ENCODE measurements at places on chromosomes 4 and X. TPM values are rescaled to one million over a fixed set of nuclear protein-coding genes. Genes with fewer than 3 reads are reported as not detected.

DNA sequence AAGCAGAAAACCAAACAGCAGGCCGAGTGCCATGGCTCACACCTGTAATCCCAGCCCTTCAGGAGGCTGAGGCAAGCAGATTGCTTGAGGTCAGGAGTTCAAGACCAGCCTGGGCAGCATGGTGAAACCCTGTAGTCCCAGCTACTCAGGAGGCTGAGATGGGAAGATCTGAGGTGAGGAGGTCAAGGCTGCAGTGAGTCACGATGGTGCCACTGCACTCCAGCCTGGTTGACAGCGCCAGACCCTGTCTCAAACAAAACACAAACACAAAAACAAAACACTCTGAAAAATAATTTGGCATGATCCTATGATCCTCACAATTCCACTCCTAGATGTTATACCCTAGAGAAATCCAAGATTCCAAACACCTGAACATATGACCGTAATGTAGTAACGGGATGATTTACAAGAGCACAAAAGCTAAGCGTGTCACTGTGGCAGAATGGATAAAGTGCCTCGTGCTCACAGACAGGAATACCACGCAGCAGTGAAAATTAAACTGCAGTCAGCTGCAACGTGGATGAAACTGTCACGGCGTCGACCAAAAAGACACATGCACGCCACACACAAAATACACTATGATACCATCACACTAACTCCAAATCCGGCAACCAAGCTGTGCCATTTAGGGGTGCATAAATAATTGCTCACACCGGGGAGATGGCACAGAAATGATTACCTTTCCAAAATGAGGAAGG, 1.7 kb downstream of the NELFA start:
- H3K4me1 ChIP-seq = peaks cover 13% of the 10 kb centered on the region
- H3K4me3 ChIP-seq = peak overlapping the region; percentile 55
- no peaks in the 10 kb centered on the region for H3K27me3 ChIP-seq

GRCh38 chrX:42530027-42530426, 247.9 kb downstream of the PPP1R2C start:
- no peak for DNase-seq
- H3K36me3 ChIP-seq = no peaks in the 10 kb centered on the region
- H3K27me3 ChIP-seq = no peaks in the 10 kb centered on the region
- H3K4me3 ChIP-seq = no peak overlapping the region

- H3K27me3 ChIP-seq = no peaks in the 10 kb centered on the region
- H3K4me3 ChIP-seq = no peak overlapping the region
- peaks cover 6% of the 10 kb centered on the region for H3K4me1 ChIP-seq
- H3K27ac ChIP-seq = no peak overlapping the region
- no peak for DNase-seq
These were observed 76.7 kb downstream of the FNIP2 start for GRCh38 chr4:158845311-158846041.

DNA sequence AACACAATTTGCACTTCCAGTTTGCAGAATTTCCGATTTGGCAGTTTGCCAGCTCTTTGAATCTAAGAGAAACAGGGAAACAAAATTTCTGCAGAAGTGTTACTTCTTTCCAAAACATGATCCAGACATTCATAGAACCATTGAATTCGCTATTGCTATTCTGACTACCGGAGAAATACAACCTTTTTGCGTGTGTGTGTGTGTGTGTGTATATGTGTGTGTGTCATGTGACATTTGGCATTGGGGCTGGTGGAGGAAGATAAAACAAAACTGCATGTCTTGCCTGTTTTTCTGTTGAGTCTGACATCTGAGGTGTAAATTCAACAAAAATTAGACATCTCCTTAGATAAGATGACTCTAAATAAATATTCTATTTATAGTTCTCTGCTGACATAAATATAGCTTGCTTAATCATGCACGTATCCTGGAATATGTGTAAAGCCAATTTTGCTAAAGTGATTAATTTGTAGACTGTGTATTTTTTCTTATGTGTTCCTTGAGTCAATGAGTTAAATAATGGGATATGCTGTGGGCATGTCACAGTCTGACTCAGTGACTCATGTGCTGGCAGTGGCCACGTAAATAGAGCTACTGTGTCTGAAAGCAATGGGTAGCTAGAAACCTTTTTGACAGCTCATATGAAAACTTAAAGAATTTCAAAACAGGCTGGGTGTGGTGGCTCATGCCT, 98.9 kb downstream of the HPGD start:
- no peaks in the 10 kb centered on the region for H3K4me1 ChIP-seq
- no peaks in the 10 kb centered on the region for H3K36me3 ChIP-seq
- H3K4me3 ChIP-seq = no peak overlapping the region
- DNase-seq = no peak
- peak overlapping the region; percentile 18 for H3K27ac ChIP-seq

DNA sequence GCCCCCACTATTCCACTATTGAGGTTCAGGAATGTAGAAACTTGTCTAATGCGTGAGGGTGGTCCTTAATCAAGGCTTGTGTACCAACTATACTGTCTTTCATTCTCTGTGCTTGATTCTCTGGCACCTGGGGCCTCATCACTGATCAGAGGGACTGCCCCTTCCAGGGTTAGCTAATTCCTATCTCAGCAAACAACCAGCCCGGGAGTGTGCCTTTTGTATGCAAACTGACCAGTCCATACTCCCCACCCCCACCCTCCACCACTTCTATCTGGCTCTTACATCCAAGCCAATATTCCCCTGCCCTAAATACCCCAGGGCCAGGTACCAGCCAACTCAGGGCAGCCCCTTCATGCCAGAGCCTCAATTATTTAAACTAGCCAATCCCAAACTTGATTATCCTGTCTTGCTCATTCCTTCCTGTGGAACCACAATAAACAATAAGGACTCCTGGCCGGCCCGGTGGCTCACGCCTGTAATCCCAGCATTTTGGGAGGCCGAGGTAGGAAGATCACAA, 59.3 kb downstream of the FTHL17 start:
- no peaks in the 10 kb centered on the region for H3K4me1 ChIP-seq
- no peak overlapping the region for H3K4me3 ChIP-seq
- H3K36me3 ChIP-seq = no peaks in the 10 kb centered on the region
- H3K27me3 ChIP-seq = no peaks in the 10 kb centered on the region

DNA sequence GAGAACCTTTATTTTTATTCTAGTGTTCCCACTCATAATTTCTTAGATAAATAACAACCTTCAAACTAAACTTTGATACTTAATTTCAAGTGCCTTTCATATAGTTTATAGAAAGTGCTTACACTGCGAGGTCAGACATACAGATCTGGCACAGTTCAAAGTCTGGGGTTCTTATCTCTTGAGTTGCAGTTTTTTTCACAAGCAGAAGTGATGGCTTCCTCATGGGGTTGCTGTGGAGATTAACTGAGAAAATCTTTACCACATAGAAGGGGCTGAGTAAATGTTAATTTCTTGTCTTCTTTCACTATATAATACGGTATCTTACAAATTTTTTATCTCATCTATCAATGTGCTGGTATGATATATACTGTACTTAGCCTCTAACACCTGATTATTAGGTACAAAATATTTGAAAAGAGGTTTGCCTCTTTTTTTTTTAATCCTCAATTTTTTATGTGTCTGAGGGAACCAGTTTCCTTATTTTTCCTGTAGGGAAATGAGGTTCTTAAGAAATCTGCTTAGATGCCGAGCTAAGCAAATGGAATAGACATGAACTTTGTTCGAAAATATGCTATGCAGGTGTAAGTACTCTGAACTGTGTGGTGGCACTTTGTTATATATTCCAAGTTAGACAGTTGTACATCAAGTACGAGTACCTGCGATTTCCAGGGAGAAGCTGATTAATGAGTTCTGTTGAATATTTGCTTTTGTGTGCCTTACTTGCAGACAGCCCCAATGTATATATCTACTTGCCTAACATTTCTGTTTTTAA, 3.3 kb downstream of the ING2 start:
- no peak overlapping the region for H3K27ac ChIP-seq
- H3K4me3 ChIP-seq = no peak overlapping the region
- peaks cover 2% of the 10 kb centered on the region for H3K36me3 ChIP-seq

DNA sequence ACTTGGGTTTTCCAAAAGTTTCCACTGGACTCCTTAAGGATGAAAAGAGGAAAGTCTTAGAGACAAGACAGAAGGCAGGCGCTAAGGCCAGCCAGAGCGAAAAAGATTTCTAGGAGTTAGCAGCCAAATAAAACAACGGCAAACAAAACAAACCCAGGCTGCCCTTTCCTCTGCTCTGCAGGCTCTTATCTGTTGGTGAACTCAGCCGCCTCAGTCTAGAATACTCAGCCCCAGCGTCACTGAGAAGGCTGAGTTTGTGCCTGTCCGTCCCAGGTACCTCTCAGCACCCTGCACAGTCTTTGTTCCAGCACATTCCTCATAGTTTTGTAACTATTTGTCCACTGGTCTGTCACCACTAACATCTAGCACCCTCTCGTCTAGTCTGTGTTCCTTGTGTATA, 75.6 kb upstream of the FAM9C start:
- H3K4me1 ChIP-seq = no peaks in the 10 kb centered on the region
- DNase-seq = no peak

DNA sequence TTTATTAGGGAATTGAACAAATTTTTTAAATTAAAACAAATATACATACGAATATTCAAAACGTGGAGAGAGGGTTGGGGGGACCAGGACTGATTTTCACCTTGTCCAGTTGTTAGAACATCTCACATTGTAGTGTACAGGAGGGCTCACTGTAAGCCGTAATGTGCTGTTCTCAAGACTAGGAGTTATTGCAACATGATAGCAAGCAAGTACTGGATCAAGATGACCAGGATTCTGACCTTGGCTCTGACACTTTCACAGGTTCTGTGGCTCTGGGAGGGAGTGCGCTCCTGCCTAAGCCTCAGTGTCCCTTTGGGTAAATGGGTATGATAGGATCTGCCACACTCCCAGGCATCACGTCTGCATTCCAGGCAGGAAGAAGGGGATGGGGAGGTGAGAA, 59.0 kb downstream of the SORCS2 start:
- no peaks in the 10 kb centered on the region for H3K4me1 ChIP-seq
- no peak overlapping the region for H3K4me3 ChIP-seq
- no peak overlapping the region for H3K27ac ChIP-seq
- DNase-seq = no peak

DNA sequence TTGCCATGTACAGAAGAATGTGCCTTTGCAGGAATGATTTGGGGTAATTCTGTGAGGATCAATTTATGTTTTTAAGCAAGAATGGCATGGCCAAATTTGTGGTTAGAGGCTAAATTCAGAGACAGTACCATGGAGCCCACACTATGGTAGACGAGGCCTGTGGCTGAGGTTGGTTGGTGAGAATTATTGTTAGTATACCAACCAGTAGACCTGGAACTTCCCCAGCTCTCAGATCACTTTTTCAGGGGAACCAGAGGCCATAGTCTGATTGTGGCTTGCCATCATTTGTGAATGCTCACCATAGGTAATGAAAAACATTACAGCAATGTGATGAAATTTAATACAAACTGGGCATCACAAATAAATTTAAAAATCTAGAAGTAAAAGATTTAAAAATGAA, 56.3 kb downstream of the SHISA3 start:
- H3K4me3 ChIP-seq = no peak overlapping the region
- no peaks in the 10 kb centered on the region for H3K36me3 ChIP-seq
- no peaks in the 10 kb centered on the region for H3K27me3 ChIP-seq
- H3K27ac ChIP-seq = no peak overlapping the region
- no peaks in the 10 kb centered on the region for H3K4me1 ChIP-seq

DNA sequence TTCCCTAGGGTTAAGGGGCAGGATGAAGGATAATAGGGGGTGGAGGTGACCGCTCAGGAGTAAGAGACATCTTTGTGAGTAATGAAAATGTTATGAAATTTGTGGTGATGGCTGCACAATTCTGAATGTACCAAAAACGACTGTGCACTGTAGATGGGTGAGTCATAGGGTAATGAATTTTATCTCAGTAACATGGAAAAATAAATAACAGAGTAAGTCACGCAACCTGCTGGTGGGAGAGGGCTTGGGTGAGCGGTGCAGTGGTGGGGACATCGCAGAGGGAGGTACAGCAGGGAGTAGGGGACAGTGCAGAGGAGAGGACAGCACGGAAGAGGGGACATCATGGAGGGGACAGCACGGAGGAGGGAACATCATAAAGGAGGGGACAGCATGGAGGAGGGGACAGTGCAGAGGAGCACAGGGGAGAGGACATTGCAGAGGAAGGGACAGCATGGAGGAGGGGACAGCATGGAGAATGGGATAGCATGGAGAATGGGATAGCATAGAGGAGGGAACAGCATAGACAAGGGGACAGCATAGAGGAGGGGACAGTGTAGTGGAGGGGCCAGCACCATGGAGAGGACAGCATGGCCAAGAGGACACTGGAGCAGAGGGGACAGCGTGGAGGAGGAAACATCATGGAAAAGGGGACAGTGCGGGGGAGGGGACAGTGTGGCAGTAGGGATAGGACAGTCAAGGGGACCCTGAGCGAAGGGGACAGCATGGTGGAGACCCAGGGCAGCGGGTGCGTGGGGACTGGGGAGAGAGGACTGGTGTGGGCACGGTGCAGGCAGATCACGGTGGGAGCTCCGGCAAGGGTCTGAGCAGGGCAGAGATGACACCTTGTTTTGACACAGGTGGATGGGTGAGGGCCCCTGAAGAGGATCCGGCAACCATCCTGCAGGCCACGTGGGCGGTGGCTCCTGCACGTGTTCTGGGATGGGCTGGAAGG, 68.5 kb upstream of the MXD4 start:
- no peaks in the 10 kb centered on the region for H3K27me3 ChIP-seq
- no peak overlapping the region for H3K27ac ChIP-seq
- H3K36me3 ChIP-seq = no peaks in the 10 kb centered on the region
- H3K4me1 ChIP-seq = peaks cover 4% of the 10 kb centered on the region

DNA sequence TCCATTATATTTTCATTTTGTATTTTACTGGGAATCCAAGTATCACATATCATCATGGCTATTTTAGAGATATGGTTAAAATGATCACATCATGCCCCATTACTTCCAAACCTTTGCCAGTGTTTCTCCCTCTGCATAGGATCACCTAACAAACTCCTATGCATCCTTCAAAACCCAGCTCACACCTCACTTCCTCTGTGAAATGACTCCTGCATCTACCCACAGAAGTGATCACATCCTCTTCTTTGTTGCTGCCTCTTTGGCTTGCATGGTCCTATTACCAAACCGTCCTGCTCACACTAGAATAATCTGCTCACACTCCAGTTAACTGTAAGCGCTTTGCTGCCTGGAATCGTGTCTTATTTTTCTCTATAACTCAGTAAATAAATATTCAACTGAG, 74.7 kb upstream of the C4orf50 start:
- H3K4me1 ChIP-seq = no peaks in the 10 kb centered on the region

DNA sequence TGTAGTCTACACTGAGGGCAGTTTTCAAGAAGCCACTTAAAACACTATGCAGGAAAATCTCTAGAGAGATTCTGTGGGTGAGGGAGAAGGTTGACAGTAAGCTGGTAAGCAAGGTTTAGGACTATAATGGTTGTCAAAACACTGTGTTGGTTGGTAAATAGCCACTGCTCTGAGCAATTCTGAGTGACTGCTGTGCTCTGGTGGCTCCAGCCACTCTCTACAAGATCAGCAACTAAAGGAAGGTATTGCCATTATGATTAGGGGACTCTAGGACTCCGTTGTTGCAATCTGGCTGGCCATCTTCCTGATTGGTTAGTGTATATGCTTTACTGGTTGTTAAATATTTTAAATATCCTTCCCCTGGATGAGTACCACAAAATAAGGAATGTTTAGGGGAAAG, 5.5 kb upstream of the FAM47E start:
- no peaks in the 10 kb centered on the region for H3K4me1 ChIP-seq
- H3K36me3 ChIP-seq = no peaks in the 10 kb centered on the region
- no peaks in the 10 kb centered on the region for H3K27me3 ChIP-seq
- no peak for DNase-seq

The STAP1 gene
- total RNA-seq = 3.9 TPM

The ZFP42 gene
- total RNA-seq = not detected

The CXCL1 gene
- 29.7 TPM for total RNA-seq

The ZNF732 gene
- total RNA-seq = not detected

The DLG3 gene
- total RNA-seq = 38.3 TPM

The GAGE12E gene
- not detected for total RNA-seq

The CFAP99 gene
- total RNA-seq = 1.7 TPM

The RPS6KA3 gene
- 42.8 TPM for total RNA-seq
